ENCODE measurements at places on chromosomes 4 and X.
A peak's percentile ranks its signal among the peaks of the same experiment; 100 is the strongest.

- DNase-seq = no peak
These were observed 141.4 kb downstream of the STK32B start for GRCh38 chr4:5192678-5193077.

GRCh38 chr4:101032541-101032940 lies 314.8 kb downstream of the PPP3CA start:
- DNase-seq = no peak

DNA sequence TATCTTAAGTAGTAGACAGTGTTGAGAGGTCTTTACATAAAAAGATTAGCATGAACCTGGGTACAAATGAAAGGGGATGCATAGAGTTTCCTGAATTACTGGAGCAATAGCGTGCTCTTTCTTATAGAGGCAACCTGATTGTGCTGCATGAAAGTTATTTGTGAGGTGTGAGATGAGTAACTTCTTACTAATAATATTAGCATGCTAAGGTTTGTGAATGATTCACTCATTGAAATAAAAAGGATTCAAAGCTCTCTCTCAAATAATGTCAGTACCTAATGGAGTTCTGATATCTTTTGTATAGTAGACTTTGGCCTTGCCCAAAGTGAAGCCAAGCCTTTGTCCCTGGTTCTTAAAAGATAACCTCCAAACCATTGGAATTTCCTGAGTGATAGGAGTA lies 131.0 kb upstream of the CXXC4 start:
- DNase-seq = no peak

- DNase-seq = no peak
These were observed 27.6 kb downstream of the CLCN5 start for GRCh38 chrX:49949961-49950360.

- no peak for DNase-seq
These were observed 13.4 kb downstream of the PDE5A start for GRCh38 chr4:119615068-119615719.

DNA sequence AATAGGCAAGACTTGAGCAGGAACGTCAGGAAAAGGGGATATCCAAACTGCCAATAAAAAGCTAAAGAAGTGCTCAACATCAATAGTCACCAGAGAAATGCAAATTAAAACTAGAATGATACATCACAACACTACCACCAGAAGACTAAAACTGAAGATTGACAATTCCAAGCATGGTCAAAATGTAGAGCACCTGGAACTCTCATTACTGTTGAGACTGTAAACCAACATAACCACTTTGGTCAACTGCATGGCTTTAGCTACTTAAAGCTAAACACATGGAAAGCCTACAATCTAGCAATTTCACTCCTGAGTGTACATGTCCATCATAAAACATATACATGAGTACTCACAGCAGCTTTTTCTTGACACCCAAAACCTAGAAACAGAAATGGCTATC lies 107.4 kb downstream of the ADGRA3 start:
- no peak for DNase-seq

- DNase-seq = no peak
These were observed 77.9 kb downstream of the CLNK start for GRCh38 chr4:10606483-10607155.

DNA sequence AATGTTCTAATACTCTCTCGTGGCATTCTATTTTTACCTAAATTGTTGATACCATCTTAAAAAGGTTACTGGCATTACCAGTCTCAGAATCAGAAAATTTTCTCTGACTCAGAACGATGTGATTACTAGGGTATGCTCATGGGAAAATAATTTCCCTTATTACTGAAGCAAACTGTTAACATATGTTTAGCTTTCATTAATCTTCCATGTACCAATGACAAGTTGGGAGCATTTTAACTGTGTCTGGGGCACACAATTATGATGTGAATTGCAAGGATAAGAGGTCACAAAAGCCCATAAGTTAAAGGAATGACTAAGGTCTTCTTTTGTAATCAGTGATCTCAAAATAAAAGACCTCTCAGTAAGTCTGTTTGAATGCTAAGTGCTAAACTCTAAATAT lies 1254.6 kb downstream of the PCDH18 start:
- no peak for DNase-seq

- DNase-seq = no peak
These were observed 187.3 kb downstream of the MAB21L2 start for GRCh38 chr4:150769248-150769647.

- no peak for DNase-seq
These were observed 1495.5 kb downstream of the PCDH18 start for GRCh38 chr4:136036744-136037143.

GRCh38 chr4:6875431-6875831 lies 34.2 kb upstream of the TBC1D14 start:
- no peak for DNase-seq

- DNase-seq = no peak
These were observed 97.5 kb upstream of the CBR4 start for GRCh38 chr4:169107528-169107927.

DNA sequence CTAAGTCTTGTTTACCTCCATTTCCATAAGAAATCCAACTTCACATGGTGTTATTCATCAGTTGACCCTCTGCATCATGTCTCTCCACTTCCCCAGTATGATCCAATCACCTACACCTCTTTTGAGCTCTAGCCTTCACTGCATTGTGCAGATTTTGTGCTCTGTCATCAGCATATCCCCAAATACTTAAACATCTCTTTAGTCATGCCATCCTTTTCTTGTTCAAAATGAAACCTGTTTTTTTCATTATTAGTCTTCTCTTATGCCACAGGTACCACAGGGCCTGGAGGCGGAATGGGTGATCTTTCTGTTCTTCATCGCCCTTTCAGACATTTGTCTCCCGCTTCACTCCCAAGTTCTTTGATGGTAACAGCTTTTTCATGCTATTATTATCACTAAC lies 382.7 kb upstream of the GALNTL6 start:
- DNase-seq = no peak

- DNase-seq = no peak
These were observed 8.7 kb downstream of the C1QTNF7 start for GRCh38 chr4:15436513-15436912.

DNA sequence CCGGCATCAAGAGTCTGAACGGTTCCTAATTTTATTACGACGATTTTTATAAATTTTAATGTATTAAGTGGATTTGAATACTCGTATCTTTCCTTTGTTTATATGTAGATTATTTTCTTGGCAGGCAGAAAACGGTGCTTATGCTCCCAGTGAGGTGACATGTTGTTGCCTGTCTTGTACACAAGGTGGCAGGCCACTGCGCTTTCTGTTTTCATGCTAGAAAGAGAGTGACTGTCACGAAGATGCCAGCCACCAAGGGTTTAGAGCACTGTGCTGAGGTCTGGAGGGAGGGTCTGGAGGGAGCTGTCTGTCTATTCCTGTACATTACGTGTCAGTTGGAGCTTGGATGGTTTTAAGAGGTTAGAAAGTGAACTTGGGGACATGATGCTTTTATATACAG lies 87.7 kb downstream of the SHROOM2 start:
- DNase-seq = peak; percentile 15

Measured in stimulated activated CD8-positive, alpha-beta memory T cell treated with anti-CD3 and anti-CD28 coated beads, Interleukin-15, amount 100 ng/mL, for 48 hours (primary cell).